ENCODE measurements at places on chromosomes 5 and 9.

- no peak for DNase-seq
Observed at GRCh38 chr5:112064271-112064701, 307.3 kb upstream of the NREP start.

GRCh38 chr9:135898634-135899407, 8.5 kb downstream of the CAMSAP1 start:
- DNase-seq, result no peak

- no peak for DNase-seq
Observed at GRCh38 chr5:11815481-11815880, 88.8 kb downstream of the CTNND2 start.

- DNase-seq, result no peak
Observed at GRCh38 chr9:124134526-124134925, 123.0 kb downstream of the LHX2 start.

DNA sequence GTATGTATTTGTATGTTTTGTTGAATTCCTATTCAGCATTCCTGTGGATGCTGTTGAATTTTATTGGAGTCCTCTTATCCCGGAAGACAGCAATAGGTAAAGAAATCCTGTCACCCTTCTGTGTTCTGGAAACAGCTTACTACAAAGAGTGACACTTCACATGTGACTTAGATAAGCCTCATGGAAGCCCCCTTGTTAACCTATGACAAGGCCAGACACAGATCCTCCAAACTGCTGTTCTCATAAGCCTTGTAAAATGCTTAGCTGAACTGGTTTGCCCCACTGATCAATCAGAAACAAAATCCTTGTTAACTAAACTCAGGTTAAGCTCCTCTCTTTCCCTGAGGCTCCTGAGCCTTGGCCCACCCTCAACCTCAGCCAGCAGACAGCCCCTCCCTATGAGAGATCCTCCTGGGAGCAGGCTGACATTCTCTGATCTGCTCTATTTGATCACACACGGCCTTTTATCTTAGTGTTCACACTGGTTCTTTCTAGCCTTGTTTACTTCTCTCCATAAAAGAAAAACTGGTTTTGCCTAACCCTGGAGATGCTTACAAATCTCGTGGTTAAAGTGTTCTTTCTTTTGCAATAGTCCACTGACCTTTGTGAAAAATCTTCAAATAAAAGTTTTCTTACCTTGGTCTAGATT, 29.4 kb upstream of the ATP6V1G1 start:
- no peak for DNase-seq

- no peak for DNase-seq
Observed at GRCh38 chr5:17192191-17192590, 25.2 kb upstream of the BASP1 start.

- no peak for DNase-seq
Observed at GRCh38 chr5:37789991-37790390, 49.9 kb downstream of the GDNF start.

DNA sequence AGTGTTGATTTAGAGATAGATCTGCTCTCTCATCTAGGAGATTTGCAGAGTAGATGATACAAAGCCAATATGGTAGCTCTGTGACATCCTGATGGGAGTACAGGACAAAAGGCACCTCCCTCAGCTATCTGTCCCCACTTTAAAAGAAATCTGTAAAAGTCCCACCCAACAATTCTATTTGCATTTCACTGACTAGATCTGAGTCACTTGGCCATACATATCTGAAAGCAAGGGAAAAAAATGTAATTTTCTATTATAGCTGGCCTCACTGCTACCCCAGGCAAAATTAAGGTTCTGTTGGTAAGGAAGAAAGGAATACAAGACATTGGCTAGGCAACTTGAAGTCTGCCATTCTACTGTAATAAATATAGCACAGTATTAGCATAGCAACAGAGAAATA, 96.2 kb upstream of the RNF180 start:
- no peak for DNase-seq

DNA sequence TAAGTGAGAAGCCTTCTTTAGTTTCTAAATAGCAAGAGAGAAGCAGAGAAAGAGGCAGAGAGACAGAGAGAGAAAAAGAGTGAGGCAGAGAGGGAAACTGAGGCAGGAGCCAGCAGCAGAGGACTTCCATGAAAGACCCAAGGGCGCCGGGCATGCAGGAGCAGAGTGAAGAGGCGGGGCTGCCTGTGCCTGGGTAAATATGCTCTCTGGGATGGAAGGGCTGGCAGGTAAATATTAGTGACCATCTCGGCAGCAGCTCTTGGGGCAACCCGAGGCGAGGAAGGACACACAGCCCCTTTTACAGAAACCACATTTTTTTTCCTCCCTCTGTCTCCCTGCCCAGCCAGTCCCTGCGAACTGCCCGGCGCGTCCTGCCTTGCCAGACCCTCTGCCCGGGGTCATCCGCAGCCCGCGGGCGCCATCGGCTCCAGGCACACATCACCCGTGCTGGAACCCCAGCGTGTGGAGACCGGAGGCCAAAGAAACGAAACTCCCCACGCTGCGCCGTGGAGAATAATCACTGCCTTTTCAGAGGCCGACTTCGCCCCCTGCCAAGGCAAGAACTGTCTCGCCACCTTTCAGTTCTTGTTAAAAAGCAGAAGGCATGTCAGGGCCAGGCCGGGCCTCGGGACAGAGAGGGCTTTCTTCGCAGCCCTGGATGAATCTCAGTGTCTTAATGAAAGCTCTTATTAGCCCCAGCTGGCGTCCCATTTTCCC, 61.3 kb downstream of the BOD1 start:
- no peak for DNase-seq

- DNase-seq, result no peak
Observed at GRCh38 chr5:1264211-1264610, 30.7 kb downstream of the TERT start.

- DNase-seq, result no peak
Observed at GRCh38 chr5:78720997-78721396, 72.4 kb upstream of the LHFPL2 start.

GRCh38 chr9:73532985-73533384, 381.3 kb downstream of the ANXA1 start:
- no peak for DNase-seq

DNA sequence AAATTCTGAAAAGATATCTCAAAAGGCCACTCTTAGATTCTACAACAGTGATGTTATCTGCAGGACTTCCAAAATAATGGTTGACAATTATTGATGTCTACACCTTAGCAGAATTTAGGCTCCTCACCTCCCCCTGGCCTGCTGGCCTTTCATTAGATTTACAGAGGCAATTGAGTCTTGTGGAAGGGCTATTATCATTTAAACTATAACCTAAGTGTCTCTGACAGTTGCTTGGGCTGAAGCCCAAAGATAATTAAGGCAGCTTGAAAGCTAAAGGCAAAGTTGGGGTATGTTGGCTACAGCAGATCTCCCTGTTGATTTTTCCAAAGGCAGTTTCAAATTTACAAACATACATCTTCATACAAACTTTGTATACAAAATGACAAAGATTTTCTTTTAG, 912.3 kb downstream of the TAF11L14 start:
- DNase-seq, result no peak

- DNase-seq, result no peak
Observed at GRCh38 chr5:176819476-176819875, 9.1 kb downstream of the UNC5A start.

- DNase-seq, result no peak
Observed at GRCh38 chr9:132488626-132489025, 78.6 kb downstream of the CFAP77 start.

DNA sequence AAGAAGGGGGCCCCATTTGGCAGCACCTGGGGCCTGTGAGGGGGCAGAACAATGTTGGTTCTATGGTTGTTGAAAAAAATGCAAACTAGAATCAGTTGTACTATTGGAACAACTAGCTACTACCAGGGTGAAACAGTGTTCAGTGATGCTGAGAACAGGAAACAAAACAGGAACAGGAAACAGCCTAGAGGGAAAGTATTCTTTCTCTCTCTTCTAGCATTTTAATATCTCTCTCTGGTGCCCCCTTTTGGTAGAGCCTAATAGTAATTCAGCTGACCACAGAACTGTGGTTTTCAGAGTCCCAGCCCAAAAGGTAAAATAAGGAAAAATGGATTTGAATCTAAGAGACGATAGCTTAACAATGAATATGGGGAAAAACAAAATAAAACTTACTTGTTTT, 138.0 kb upstream of the KCNN2 start:
- DNase-seq, result no peak

GRCh38 chr5:36406023-36406422, 104.3 kb upstream of the RANBP3L start:
- no peak for DNase-seq

GRCh38 chr5:163692091-163692490, 186.7 kb downstream of the MAT2B start:
- no peak for DNase-seq

DNA sequence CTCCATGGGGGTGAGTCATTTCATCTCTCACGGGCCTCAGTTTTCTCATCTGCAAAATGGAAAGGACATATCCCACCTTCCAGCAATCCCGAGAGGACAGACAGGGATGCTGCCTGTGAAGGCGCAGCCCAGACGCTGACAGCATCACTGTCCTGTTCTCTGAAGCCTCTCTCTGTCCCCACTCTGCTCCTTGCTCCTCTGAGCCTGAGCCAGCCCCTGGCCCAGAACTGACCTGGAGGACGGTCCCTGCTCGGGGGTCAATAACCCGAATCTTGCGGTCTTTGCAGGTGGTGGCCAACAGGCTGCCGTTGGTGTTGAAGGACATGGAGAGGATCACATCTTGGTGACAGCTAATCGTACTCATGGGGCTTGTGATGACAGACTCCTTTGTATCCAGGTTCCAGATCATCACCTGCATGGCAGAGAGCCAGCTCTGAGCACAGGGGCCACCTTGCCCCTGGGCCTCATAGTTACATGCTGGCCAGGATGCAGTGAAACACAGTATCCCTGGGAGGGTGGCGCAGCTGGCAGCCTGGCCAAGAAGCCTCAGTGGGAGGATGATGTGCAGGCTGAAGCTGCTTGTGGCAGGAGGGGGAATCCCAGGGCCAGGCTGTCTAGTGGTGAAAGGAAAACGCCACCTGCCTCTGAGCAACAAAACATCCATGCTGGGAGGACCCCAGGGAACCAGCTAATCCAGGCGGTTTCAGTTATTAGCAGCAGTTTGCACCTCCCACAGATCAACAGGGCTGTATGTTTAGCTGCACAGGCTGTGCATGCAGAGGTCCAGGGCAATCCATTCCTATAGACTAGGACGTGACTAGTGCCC, 14.0 kb upstream of the TRIM14 start:
- DNase-seq, result no peak

GRCh38 chr5:17150531-17150930, 66.9 kb upstream of the BASP1 start:
- no peak for DNase-seq

DNA sequence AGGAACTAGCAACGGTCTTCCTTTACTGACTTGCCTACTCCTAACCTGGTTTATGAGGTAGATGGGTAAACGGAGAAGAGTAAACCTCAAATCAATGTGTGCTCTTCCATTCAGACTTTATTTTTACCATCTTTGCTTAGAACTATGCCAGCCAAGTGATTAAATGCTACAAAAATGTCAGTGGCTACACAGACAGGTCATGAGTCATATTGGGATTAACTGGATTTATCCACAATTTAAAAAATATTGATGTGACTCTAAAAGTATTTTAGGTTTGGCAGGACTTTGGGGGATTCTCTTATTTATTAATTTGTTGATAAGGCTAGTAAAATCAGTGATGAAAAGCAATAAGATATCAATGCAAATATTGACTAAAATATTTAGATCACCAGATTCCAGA, 275.0 kb downstream of the PLK2 start:
- DNase-seq, result no peak

DNA sequence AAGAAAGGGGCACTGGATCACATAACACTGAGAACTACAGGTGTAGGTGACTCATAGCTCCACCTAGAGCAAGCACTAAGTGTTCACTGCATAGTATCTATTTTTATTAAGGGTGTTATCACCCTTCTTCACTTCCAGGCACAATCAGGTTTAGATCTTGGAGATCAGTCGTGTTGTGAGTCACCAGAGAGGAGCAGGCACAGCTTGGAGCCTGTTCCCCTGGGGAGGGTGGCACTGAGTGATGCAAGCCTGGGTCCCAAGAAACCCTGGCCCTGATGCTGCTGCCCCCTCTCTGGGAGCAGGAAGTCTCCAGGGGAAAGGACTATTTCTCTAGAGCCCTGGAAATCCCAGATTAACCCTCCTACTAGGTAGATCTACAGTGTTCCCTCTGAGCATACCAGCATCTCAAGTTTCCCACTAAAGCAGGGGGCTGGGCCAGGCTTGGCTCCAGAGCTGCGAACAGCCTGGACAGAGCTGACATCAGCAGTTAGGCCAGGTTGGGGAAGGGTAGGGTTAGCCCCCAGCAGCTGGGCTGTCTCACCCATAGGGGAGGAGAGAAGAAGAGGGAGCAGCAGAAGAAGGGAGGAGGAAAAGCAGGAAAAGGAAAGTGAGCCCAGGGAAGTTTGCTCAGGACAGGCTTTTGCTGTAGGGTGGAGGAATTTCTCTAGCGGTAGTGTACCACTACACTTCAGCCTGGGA, 28.1 kb upstream of the SPINK4 start:
- no peak for DNase-seq

DNA sequence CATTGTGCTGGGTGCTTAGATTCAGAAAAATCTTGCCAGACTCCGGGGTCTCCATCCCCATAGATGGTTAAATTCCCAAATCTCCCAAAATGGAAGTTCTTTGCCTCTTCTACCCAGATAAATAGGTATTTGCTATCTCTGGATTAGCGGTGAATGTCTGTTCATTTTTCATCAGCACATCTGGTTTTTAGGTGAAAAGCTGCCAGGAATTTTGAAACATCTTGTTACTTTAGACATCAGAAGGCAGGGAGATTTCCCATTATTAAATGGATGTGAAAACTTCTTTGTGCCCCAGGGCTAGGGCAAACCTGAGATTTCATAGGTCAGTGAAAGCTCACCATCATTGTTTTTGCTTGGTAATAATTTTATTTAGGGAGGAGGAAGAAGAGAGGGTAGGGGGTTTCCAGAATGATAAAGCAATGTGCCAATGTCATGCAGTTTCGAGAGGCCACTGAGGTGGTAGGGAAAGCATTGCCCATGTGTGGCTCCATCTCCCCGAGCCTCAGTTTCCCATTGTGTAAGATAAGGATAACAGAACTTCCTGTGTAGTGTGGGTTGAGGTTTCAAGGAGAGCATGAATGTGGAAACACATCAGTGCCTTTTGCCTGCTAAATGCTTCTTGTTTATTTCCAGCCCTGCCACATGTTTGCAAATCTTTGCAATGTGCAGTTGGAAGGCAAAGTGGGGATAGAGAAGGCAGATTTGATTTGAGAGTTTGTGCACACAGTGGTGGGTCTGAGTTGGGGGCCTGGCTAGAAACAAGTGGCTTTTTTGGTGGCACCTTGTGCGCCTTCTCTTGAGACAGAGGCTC, 147.2 kb upstream of the KLF4 start:
- no peak for DNase-seq

DNA sequence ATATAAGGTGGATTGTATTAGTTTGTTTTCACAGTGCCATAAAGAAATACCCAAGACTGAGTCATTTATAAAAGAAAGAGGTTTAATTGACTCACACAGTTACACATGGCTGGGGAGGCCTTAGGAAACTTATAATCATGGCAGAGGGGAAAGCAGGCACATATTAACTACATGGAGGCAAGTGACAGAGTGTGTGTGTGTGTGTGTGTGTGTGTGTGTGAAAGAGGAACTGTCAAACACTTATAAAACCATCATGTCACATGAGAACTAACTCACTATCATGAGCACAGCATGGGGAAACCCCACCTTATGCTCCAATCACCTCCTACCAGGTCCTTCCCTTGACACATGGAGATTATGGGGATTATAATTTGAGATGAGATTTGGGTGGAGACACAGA, 118.6 kb downstream of the SPEF2 start:
- DNase-seq, result no peak
